ENCODE measurements at places on chromosomes 5 and 9.

- no peak for DNase-seq
Measured at GRCh38 chr9:18143073-18143745, 330.7 kb upstream of the ADAMTSL1 start.

- DNase-seq = no peak
Measured at GRCh38 chr9:123807251-123807650, 122.7 kb downstream of the DENND1A start.

DNA sequence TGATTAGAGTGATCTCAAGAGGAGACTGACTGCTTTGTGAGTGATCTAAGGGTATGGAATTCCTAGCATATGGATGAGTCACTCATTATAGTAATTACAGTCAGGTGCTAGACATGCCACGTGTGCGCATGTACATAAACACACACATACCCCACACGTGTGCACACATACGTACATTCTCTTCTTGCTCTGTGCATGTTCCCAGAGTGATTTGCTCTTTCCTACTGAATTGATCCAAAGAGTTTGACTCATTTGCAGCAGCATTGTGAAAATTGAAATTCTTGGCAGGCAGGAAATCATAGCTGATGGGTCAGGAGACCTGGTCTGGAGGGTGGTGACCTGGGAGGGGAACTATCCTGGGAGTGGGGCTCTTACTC lies 63.8 kb downstream of the ANGPTL2 start:
- no peak for DNase-seq

DNA sequence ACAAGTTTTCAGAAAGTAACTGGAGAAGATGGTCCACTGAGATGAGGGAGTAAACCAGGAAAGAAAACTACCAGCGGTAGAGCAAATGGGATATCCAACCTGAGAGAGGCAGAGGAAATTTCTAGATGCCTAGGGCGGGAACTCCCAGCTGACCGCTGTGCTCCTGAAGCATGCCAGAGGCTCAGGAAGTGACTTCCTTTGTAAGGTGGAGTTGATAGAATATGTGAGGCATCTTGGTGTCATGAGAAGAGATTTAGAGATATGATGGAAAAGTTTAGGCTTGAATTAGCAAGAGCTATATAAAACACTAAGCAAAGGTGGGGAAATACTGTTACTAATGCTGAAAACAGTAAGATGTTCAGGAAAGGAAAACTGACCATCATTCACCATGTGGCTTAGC lies 124.1 kb downstream of the C9orf152 start:
- DNase-seq = no peak

DNA sequence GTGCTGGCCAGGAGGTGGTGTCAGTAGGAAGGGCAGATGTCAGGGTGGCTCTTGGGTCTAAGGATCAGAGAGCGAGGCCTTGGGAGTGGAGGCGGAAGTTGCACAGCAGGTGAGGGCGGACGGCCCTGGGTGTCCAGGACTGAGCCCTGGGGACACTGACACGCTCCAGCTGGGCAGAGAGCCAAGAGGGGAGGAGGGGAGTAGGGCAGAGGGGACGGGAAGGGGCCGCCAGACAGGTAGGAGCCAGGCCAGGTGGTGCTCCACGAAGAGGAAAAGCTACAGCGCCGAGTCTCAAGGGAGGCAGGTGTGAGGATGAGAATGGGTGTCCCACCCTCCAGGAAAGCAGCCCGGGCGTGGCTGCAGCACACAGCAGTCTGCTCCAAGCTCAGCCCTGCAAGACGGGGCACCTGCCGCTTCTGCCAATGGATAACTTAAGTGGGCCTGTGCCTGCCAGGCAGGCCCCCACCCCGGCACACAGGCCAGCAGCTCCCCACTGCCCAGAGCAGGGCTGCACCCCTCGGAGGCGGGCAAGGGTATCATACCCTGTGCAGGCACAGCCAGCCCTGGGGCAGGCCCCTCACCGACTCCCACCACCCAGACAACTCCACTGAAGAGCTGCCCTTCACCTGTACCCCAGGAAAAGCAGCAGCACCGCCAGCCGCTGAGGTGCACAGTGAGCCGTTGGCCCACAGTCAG lies 4.9 kb downstream of the TPRN start:
- no peak for DNase-seq

DNA sequence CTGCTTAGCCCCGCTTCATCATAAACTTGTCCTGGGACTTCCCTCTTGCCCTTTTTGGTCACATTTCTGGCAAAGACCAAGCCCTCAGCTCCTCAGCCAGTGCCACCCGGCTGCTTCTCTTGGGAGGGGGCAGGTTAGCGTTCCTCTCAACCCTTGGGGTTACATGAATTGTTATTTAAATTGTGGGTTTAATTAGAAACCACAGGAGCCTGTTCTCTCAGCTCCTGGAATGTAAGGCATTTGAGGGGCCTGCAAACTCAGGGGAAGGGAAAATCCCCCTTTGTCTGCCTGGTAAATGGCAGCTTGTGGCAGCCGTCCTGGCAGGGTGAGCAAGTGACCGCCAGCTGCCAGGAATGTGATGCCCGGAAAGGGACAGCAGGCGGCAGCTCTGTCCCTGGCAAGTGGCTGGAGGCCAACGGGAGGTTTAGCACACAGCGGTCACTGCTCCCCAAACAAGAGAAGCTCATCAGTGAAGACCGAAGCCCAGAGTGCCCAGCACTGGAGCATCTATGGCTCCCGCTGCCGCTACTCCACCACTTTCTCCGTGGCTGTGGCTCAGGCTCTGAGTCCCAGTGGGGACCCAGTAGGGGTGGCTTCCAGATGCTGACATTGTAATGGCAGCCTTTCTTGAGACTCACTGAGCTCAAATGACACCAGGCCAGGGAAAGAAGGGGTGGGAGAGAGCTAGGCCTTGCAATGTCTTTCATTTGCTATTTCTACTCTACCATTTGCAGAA lies 51.7 kb downstream of the SHB start:
- DNase-seq = peak; percentile 68

Measured in heart right ventricle (tissue), 16 donors.